Activated T-cell treated with anti-CD3 and anti-CD28 coated beads, Interleukin-2, amount 50 U/mL, for 72 hours (primary cell): ENCODE measurements at places on chromosomes 7 and 10. TPM values are rescaled to one million over a fixed set of nuclear protein-coding genes. Genes with fewer than 3 reads are reported as not detected.

GRCh38 chr10:30294476-30295240, 54.4 kb downstream of the MTPAP start:
- DNase-seq = no peak

- no peak for DNase-seq
Measured at GRCh38 chr10:121240556-121240955, 357.7 kb downstream of the FGFR2 start.

The ZPBP gene
- not detected for total RNA-seq

The CTAGE8 gene
- total RNA-seq = 1.5 TPM

The HOXA9 gene
- total RNA-seq = not detected
